Hematopoietic multipotent progenitor cell treated with erythropoietin and hydrocortisone succinate and interleukin-3 and kit ligand, for 8 days (in vitro differentiated cells): ENCODE measurements at places on chromosomes 16 and 17.

GRCh38 chr17:72183194-72183685 lies 62.4 kb downstream of the SOX9 start:
- no peak for DNase-seq

- no peak for DNase-seq
These were observed 171.6 kb downstream of the SNX29 start for GRCh38 chr16:12148120-12148519.

DNA sequence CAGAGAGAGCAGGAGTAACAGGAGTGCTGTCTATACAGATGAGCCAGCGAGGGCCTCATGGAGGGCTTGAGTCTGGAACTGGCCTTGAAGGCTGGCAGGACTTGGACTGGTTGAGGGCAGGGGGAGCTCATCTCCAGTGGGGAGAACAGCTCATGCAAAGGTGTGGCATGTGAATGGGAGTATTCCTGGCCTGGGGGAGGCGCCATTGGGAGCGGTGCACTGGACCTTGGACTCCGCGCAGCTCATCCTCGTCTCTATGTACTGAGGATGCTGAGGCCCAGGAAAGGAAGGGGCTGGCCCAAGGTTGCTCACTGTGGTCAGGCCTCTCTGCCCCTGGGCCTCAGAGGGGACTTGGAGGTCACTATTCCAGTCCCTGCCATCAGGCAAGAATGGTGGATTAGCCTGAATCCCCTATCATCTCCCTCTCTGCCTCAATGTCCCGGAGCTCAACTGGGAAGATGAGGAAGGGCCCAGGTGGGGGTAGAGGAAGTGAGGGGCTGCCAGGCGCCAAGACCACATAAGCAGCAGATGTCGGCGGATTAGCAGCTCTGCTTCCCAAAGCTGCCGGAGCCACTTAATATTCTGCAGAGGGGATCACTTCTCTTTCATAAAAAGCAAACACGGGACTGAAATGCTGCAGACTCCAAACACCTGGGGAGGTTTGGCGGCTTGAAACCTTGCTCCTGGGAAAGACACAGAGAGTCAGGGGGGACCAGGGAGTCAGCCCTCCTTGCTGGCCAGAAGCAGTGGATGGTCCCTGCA lies 88.9 kb downstream of the SDK2 start:
- no peak for DNase-seq

DNA sequence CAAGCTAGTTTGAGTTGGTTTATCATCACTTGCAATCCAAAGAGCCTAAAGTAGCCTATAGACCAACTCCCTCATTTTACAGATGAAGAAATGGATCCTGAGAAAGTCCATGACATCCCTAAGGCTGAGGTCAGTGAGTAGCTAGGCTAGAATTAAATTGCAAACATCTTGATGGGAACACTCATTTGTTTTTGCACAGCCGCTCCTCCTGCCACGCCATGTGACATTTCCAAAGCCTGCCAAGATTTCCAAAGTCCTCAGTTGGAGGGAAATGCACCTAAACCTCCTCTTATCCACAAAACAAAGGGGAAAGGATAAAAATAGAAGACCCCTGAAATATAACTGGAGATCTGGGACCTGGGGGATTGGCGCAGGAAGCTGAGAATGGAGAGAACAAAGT lies 15.0 kb downstream of the TMEM92 start:
- no peak for DNase-seq

- peak; percentile 53 for DNase-seq
These were observed 989 bp upstream of the DUSP14 start for GRCh38 chr17:37488607-37489196.

DNA sequence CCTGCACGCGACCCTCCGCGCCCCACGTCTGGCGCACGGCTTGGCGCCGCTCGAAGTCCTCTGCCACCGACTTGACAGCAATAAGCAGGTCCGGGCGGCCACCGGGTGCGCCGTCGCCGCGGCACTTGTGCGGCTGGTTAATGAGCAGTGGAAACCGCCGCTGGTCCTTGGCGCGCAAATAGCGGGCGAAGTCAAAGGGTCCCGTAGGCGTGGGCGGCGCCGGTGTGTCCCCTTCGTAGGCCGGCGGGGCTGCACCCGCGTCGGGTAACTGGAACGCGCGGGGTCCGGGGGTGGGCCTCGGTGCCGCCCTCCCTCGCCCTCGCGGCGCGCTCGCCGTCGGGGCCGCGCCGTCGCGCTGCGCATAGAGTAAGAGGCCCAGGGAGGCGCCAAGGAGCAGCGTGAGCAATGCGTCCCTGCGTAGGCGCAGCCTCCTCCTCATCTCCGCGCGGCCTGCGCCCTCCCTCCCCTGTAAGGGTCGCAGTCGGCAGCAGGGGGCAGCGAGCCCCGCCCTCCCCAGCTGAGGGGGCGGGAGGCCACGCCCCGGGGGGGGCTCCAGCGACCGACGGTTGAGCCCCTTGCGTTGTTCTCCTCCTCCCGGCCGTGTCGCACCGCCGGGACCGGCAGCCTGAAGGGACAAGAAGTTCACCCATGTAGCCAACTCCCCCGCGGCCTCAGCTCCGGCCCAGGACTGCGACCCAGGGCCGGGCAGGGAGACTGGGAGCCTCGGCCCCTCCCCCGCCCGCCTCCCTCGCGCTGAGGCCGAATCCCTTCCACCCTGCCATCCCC lies 558 bp downstream of the B3GNT9 start:
- peak; percentile 57 for DNase-seq

DNA sequence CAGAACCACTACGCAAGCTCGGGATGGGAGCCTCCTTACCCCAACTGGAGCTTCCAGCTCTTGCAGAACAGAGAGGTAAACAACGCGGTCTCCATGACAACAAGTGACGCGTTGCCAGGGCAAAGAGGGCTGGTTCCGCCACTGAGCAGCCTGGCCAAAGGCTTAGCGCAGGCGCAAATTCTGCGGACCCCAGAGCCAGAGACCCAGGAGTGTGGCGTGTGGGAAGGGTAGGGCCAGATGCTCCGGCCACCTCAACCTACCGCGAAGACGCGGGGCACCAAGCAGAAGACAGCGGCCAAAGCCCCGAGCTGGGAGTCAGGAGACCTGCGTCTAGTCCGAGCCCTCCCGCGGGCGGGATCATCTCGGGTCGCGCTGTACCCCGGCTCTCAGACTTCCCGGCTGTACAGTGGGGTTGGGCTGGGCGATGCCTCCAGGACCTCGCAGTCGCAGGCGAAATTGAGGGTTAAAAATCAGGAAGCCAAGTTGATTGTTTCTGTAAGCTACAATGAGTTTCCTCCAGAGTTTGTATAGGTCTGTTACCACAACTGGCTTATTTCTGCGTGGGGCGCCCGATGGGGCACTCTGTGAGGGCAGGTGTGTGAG lies at the start of gene TEKT1:
TEKT1 (minus strand) TSS at position 69 of the 603 bp plus-strand sequence. CDS start 1,353 bp downstream, outside the sequence.
- peak; percentile 54 for DNase-seq

DNA sequence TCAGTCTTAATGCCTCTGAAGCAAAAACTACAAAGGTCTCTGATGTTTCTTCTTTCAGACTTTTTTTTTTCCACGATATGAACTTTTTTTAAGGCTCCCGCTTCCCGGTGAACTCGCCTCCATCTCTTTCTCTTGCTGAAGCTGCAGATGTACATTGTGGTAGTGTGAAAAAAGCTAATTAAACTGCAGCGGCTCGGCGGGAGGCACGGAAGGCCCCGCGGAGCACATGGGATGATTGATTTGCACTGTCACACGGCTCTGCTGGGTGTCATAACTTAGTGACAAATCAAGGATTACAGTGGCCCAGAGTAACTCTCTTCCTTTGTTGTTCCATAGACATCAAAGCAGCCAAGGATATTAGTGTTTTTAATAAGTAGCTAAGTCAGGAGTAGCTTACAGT lies 196.3 kb downstream of the AXIN2 start:
- DNase-seq: no peak

DNA sequence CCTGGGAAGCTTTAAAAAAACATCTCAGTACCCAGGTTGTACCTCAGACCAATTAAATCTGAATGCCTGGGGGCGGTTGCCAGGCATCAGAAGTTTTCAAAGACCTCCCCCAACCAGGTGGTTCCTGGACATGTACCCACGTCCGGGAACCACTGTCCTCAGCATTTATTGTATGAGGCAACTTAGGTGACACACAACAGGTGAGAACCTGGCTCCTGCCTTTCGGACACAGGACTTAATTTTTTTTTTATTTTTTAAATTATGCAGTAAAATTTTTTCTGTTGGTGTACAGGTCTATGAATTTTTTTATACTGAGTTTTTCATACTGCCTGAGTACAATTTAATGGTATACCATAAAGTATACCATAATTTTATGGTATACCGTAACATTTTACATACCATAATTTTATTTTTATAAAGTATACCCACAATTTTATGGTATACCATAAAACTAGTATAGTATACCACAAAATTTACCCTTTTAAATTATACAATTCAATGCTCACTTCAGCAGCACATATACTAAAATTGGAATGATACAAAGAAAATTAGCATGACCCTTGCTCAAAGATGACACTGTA lies 38.7 kb upstream of the DHX8 start:
- no peak for DNase-seq

DNA sequence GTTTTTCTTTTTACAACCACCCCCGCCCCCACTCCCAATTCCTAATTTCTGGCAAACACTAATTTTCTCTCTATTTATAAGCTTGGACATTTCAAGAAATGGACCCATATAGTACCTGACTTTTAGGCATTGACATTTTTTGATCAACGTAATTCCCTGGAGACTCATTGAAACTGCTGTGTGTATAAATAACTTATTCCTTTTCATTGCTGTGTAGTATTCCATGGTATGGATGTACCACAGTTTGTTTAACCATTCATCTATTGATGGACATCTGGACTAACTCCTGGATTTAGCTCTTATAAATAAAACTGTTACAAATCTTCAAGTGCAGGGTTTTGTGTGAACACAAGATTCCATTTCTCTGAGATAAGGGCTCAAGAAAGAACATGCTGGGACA lies 47.1 kb upstream of the RBFOX1 start:
- no peak for DNase-seq

GRCh38 chr17:28509789-28510188 lies 3.6 kb downstream of the FOXN1 start:
- DNase-seq: no peak

DNA sequence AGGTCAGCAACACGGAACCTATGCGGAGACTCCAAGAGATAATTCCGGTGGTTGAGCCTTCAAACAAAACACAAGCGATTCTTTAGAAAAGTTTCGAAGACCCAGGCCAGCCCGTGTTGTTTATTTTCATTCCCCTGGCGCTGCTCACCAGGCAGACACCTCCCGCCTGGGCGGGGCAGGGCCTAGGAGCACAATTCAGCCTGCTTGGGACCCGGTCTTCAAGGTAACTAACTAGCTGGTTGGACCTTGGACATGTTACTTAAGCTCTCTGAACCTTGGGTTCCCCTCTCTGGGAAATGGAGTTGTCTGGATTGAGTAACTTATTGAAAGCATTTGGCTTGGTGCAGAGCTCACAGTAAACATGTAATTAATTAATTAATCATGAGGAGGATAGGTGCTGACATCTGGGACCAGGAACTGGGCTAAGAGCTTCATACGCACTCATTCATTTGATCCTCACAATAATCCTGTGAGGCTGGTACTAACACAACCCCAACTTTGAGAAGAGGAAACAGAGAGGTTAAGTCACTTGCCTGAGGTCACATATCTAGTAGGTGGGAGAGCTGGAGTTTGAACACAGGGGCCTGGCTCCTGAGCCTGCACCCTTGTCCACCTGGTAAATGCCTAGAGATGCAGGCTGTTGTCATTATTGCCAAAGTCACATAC lies 125.3 kb upstream of the SMURF2 start:
- DNase-seq: no peak

DNA sequence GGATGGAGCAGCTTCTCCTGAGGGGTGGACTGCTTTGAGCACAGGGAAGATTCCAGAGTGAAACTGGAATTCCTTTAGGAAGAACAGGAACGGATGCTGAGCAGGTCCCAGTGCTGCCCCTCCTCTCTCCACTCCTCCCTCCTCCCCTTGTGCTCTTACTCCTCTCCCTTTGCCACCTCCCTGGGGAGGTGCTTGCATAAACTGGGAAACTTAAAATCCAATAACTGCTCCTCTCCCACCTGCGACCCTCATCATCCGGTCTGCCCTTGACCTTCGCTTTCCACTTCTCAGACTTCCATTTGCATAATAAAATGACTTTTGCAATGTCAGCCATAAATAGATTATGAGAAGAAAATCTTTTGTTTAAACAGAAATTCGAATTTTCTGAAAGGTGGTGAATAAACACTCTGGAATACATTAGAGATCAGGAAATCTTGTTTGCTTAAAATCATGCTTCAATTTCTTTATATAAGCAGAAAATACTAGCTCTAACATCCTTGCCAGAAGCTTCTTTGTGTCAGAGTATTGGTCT lies 23.7 kb downstream of the HSBP1 start:
- DNase-seq: no peak

DNA sequence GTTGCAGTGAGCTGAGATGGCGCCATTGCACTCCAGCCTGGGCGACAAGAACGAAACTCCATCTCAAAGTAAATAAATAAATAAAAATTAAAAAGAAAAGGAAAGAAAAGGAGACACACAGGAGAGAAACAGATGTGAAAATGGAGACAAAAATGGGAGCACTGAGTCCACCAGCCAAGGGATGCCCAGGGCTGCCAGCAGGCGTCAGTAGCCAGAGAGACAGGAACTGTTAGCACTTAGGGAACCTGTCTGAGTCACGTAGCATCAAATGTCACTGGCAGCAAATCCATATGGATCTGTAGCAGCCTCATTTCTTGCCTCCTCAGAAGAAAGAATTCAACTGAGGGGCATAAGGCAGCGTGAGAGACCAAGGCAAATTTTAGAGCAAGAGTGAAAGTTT lies 79.7 kb downstream of the CYLD start:
- no peak for DNase-seq

GRCh38 chr16:16116841-16117240 lies 106.5 kb downstream of the ABCC6 start:
- DNase-seq: no peak

DNA sequence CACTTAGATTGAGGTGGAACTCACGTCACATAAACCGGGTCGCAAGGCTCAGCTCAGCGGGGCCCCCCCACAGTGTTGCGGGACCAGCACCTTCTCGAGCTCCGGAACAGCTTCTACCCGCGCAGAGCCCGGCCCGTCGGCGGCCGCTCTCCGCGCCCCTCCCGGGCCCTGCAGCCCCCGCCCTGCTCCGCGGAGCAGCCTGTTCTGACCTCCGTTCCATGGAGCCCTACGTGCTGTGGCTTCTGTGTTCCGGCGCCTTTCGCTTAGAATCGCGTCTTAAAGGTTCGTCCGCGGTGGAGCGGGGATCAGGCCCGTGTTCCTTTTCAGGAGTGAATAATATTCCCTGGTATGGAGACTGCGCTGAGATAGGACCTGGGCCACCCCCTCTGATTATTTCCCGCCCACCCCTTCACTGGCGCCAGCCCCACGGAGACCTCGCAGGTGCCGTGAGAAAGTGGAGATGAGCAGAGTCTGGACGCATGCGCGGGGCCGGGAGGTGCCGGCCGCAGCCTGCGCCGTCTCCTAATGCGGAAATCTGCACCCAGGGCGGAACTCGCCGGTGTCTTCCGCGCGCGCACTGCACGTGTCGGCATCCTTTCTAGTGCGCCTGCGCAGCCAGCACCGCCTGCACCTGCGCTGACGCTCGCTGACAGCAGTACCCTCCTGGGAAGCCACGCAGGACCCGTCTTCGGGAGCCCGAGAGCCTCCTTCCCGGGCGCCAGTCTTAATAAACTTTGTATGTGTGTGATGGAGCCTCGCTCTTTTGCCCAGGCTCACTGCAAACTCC lies 30.9 kb downstream of the ZNF778 start:
- DNase-seq: no peak
